ENCODE measurements at places on chromosomes 6 and 20. TPM values are rescaled to one million over a fixed set of nuclear protein-coding genes. Genes with fewer than 3 reads are reported as not detected.

GRCh38 chr20:14715400-14715799 is 378.0 kb upstream of the FLRT3 start:
- no peak for DNase-seq

DNA sequence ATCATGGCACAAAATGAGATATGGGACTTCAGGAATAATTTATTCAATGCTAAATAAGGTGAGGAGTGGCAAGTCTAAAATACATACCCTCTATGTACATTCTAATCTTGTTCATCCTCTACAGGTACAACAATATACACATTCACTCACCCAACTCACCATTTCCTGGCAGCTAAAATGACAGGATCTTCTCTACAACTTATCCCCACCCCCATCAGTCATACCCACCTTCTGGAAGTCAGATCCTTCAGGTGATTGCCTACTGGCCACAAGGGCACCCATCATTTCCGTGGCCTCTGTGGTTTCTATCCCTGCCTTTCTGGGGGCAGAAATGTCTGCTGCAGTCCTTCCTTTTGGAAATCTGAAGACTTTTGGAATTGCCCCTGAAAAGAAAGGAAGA is 22.8 kb upstream of the CRIP3 start:
- DNase-seq, result no peak

GRCh38 chr6:170416959-170417606 is 110.5 kb downstream of the FAM120B start:
- DNase-seq, result no peak

The SYCP2L gene
- total RNA-seq, result 9.8 TPM

- DNase-seq, result peak; percentile 44
Measured at GRCh38 chr6:46217671-46218131, 46.9 kb upstream of the ENPP5 start.

DNA sequence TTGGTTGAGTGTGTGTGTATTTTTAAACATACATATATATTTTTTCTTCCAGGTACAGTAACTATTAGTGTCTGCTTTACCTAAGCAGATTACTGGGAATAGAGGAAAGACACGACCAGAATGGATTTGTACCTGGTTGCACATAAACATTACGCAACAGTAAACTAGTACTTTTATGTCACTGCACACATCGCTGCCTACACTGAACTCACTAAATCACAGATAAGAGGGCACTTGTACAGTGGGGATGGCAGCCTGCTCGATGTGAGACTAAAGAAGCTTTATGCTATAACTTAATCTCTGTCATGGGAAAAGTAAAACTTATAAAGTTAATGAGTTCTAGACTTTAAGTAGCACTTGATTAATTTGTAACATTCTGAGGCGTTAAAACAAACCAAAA is 89.5 kb upstream of the SIM1 start:
- DNase-seq, result no peak

DNA sequence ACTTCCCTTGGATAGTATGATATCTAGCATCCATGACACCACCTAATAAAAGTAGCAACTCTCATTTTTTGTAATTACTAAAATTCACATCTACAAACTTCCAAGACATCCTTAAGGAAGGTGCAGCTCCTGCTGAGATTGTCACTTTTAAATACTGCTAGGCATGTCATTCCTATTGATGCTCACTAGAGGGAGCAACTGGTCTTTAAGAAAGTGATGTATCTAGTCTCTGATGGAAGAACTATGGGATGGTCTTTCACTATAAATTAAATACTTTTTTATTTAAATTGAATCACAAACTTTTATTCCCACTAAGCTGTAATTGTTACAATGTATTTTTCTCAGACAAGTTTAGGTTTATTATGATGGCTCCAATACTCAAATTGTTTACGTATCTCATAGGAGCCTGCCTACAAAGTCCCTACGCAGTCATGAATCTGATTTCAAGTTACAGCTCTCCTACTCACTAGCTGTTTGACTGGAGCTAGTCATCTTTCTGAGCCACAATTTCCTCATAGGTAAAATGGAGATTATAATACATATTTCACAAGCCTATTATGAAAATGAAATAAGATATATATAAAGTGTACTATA is 8.1 kb upstream of the TSPYL1 start:
- no peak for DNase-seq
